RWPE2 (cell line): ENCODE measurements at places on chromosomes 16 and 17.
A peak's percentile ranks its signal among the peaks of the same experiment; 100 is the strongest.

GRCh38 chr17:57962279-57963148 is 7.3 kb upstream of the CUEDC1 start:
- H3K4me1 ChIP-seq, result no peaks in the 10 kb centered on the region
- DNase-seq, result no peak

- no peak for DNase-seq
- H3K27me3 ChIP-seq, result no peaks in the 10 kb centered on the region
- H3K36me3 ChIP-seq, result no peaks in the 10 kb centered on the region
- H3K27ac ChIP-seq, result no peak overlapping the region
- H3K4me3 ChIP-seq, result no peak overlapping the region
- H3K4me1 ChIP-seq, result no peaks in the 10 kb centered on the region
Observed at GRCh38 chr17:72332367-72332766, 211.5 kb downstream of the SOX9 start.

DNA sequence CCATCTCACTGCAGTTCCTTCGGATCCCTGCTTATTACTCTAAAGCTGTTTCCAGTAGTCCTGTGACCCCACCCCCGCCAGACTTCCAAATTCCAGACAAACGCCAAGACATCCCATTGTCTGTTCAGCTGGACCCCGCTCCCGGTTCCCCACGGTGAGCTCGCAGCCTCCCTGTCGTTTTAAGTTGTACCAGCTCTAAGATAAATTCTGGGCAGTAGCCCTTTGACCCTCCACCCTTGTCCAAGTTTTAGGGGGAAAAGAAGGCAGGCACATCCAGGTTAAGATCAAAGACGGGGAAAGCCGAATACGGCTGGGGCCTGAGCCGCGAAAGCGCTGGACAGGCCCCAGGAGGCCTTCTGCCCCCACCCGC is 589 bp downstream of the ARL6IP1 start:
- H3K4me1 ChIP-seq, result peaks cover 27% of the 10 kb centered on the region
- H3K36me3 ChIP-seq, result peaks cover 52% of the 10 kb centered on the region
- no peaks in the 10 kb centered on the region for H3K27me3 ChIP-seq
- DNase-seq, result no peak
- H3K27ac ChIP-seq, result peak overlapping the region; percentile 76
- H3K4me3 ChIP-seq, result peak overlapping the region; percentile 79

DNA sequence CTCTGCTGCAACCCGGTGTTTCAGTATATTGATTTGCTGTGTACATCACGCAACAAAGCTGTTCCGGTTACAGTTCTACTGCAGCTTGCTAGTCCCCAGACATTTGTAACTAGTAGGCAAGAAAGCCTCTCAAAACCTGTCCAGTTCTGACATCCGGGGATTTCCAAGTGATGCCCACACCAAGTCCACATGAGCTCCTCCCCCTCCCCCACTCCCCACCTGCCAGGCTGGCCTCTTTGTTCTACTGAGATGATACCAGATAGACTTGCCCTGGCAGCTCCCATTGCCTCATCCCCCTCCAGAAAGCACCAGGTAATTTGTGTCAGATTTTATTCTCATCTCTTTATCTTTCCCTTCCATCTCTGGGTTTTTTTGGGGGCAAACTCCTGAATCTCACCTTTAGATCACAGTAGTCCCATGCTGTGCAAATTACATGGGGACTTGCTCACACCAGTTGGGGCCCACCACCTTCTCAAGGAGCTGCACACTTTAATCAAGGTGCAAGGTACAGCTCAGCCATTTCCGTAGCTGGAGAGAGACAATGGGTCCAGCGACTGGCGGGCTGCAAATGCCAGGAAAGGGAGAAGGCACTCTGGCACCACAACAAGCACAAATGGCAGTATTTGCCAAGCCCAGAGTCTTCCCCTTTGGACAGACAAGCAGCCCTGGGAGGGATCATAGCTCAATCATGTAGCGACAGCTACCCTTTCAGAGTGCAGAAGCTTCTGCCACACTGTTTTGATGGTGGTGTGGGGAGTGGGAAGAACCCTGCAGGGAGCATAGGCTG is 183.1 kb downstream of the CYLD start:
- DNase-seq, result no peak
- no peaks in the 10 kb centered on the region for H3K27me3 ChIP-seq
- peaks cover 31% of the 10 kb centered on the region for H3K4me1 ChIP-seq

DNA sequence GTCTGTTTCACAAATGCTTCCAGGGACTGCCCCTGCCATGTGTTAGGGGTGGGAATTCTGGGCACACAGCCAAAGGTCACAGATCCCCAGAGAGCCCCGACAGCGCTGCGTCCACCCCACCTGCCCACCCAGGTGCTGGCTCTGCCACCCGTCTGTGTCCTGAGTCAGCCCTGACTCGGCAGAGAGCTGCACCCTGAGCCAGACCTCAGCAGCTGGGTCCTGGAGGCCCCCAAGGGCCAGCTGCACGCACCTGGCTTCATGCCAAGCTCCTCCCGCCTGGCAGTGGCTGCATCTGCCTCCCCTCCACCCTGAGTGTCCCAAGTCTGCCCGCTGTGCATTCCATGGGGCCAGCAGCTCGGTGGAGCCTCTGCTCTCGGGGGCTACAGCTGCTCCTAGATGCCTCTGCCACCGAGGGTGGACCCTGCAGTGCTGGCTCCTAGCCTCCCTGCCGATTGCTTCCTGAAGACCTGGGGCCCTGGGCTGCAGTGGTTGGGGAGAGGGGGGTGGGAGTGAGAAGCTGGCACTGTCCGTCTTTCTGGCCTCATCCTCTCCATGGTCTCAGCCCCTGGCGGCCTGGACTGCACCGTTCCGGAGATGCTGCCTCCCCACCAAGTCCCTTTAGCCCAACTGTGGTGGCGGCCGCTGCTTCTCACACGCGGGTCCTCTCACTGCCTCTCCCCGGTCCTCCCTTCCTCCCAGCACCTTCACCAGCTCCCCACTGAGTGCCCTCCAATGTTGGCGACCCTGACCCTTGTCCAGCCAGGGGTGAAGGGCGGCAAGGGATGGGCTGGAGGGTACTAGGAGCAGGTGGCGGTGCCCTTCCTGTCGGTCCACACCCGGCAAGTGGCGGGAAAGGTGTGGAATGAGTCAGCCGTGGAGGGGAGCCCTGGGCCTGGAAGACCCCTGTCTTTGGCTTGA is 3.0 kb downstream of the SECTM1 start:
- peak; percentile 88 for DNase-seq
- H3K27ac ChIP-seq, result peak overlapping the region; percentile 27
- no peaks in the 10 kb centered on the region for H3K36me3 ChIP-seq
- no peaks in the 10 kb centered on the region for H3K27me3 ChIP-seq
- no peak overlapping the region for H3K4me3 ChIP-seq

GRCh38 chr17:75996665-75997590 is 3.7 kb upstream of the CDK3 start:
- H3K27ac ChIP-seq, result no peak overlapping the region
- H3K4me3 ChIP-seq, result no peak overlapping the region
- no peak for DNase-seq
- peaks cover 5% of the 10 kb centered on the region; the same call in 1 of the 2 replicates for H3K36me3 ChIP-seq
- no peaks in the 10 kb centered on the region for H3K27me3 ChIP-seq

- no peak overlapping the region for H3K27ac ChIP-seq
- H3K4me1 ChIP-seq, result no peaks in the 10 kb centered on the region
- peaks cover 36% of the 10 kb centered on the region for H3K27me3 ChIP-seq
- H3K4me3 ChIP-seq, result peak overlapping the region; percentile 20
Observed at GRCh38 chr17:36807496-36808179, 129.6 kb upstream of the LHX1 start.

GRCh38 chr16:89034573-89034961 is 57.6 kb upstream of the CBFA2T3 start:
- H3K27me3 ChIP-seq, result peaks cover 10% of the 10 kb centered on the region
- peak; percentile 37 for DNase-seq
- H3K4me1 ChIP-seq, result no peaks in the 10 kb centered on the region
- no peaks in the 10 kb centered on the region for H3K36me3 ChIP-seq
- H3K27ac ChIP-seq, result no peak overlapping the region
- no peak overlapping the region for H3K4me3 ChIP-seq

DNA sequence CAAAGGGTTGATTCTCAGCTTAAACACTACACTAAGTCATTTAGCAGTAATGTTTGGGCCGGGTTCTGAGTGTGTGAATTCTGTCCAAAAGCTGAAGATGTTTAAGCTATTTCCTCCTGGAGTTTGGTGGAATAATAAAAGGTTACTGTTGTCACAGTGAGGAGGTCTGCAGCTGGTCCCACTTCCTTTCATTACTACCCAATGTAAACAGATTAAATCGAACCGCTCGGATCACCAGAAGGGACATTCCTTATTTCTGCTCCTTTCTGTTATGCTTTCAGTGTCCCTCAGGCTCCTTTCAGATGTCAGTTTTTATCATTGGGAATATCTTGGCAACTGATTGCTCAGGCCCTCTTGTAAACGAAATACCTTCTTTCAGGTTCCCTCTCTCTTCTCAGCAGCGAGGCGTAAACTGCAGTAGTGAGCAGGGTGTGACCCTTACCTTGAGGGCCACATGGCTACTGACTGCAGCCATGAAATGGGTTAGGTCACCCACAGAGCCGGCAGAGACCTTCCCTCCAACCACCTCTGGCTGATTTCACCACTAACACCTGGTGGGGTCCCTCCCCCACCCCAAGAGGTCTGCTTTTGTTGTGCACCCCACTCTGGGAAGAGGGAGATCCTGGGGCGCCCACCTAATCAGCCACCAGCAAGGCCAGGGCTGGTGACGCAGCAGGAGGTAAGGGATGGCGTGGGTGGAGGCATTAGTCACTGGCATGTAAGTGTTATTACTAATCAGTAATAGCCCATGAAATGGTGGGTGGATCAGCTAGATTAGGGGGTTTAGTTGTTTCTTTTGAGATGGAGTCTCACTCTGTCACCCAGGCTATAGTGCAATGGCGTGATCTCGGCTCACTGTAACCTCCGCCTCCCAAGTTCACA is 117.6 kb downstream of the VPS53 start:
- peak overlapping the region; percentile 35 for H3K27ac ChIP-seq
- peaks cover 11% of the 10 kb centered on the region; the same call in 1 of the 2 replicates for H3K36me3 ChIP-seq
- peaks cover 9% of the 10 kb centered on the region for H3K4me1 ChIP-seq
- no peak for DNase-seq

GRCh38 chr17:17125136-17126084 is 80.7 kb downstream of the PLD6 start:
- H3K4me1 ChIP-seq, result no peaks in the 10 kb centered on the region
- H3K27me3 ChIP-seq, result no peaks in the 10 kb centered on the region
- no peak overlapping the region for H3K4me3 ChIP-seq
- DNase-seq, result no peak
